Fibroblast of pulmonary artery (primary cell): ENCODE measurements at places on chromosomes 5 and 9.

- DNase-seq, result peak; percentile 58
Observed at GRCh38 chr9:85224729-85225128, 517.0 kb downstream of the AGTPBP1 start.

- DNase-seq, result peak; percentile 49
Observed at GRCh38 chr5:135392256-135392655, 6.8 kb downstream of the MACROH2A1 start.

DNA sequence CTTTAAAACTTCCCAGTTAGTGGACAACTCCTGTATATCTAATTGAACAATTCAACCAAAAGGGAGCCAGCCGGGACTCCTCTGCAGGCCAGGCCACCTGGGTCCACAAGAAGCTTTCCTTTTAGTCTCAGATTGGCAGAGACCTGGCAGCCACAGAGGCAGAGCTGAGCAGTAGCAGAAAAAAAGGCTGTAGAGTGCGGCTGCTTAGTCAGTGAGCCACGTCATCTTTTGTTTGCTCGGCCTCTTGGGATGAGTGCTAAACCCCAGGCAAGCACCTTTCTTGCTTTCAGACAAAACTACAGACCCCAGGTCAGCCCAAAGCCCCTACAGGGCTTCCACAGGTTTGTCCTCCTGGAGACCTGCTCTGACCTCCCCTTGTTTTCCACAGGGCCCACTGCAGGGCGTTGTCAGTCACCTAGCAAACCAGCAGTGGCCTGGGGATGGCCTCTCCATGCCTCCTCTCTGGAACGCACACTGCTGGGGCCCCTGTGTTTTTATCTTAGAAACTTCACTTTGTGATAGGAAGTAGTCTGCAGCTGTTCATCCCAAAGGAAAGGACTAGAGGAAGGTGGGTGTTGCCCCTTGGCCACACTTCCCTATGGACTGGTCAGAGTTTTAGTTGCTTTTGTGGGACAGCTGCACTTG lies 49.9 kb downstream of the SHB start:
- DNase-seq, result peak; percentile 76

DNA sequence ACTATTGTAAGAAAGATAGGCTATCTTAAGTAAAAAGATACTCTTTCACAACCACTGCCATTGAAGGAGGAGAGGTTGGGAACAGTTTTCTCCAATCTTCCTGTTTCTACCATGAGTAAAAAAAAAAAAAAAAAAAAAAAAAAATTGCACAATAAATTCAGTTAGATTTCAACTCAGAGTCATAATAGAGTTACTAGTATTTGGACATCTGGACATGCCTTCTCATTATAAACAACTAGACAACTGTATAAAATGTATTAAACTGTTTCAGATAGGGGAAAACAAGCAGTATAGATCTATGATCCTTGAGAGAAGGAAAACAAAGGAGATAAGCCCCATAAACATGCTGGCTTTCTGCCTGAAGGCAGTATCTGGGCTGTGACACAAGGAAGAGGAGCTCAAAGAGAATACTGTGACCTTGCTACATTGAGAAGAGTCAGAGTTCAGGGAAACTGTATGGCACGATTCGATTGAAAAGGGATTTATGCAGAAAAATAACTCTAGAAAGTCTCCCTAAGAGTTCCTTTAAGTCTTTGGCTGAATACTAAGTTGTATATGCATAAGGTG lies 249.2 kb upstream of the POU5F2 start:
- DNase-seq, result peak; percentile 58

DNA sequence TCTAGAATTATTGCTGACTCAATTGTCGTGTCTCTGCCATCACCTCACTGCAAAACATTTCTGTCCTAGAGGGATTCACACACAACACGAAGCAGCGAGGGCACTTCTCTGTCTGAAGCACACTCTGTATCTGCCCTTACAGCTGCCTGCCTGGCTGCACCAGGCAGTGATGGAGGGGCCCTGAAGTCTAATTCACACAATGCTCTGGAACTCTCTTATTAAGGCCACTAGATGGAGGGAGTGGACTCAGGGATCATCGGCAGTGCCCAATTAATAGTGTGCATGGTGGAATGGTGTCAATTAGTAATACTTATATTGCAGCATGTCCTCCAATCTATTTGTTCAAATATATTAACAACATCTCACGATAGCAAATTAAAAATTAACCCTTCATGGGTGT lies 157.5 kb upstream of the MAP1B start:
- no peak for DNase-seq

DNA sequence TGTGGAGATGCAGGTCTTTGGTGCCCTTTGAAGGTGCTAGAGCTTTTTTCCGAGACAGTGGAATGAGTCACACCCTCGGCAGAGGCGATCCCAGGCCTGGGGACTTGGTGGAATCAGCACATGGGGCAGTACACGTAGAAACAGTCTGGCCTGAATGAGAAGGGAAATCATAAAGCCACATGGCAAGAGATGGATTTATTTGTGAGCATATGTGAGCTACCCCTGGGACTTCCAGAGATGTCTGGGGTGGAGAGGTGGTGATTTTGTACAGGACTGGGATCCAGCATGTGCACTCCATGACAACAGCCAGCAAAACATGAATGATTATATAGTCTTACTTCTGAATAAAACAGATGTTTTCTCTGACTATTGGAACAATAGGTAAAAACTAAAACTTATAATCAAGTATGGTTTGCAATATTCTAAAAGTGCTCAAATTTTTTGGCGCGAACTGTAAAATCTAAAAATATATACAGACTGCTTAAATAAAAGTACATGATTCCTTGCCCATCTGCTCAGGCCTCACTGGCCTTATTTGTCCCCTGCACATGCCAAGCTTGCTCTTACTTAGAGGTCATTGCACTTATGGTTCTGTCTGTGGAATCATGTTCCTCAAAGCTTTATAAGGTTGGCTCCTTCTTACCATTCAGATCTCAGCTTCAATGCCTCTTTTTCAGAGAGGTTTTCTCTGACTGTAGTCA lies 54.7 kb upstream of the SMARCA2 start:
- no peak for DNase-seq

DNA sequence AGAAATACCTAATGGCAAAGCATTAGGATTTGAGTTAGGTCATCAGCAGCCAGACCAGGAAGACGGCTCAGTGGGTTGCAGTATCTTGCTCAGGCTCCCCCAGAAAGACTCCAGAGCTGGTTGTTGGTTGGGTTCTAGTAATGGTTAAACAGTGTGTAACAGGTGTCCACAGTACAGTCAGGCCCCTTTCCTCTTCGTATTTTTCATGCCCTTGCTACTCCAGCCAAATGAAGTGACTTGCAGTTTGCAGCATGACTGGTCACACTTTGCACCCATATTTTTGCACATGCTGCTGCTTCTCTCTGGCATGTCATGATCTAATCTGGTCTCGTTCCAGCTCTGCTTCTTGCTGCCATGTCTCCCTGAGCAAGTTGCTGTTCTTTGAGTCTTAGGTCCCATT lies 60.6 kb upstream of the TRPC7 start:
- DNase-seq, result no peak

DNA sequence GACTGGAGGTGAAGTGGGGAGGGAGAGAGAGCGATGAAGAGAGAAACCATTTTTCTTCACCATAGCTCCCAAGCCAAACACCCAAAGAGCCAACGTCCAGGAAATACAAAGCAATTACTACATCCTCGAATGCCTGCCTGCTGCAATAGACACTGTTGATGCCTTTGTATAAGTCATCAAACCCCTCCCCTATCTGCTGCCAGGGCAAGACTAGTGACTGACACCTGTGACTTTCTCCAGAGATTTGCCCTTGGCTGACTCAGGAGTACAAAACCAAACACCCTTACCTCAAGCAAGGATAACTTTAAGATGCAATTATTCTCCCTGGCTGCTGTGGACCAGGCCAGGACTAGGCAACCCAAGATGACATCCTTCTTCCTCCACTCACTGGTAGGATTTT lies 81.8 kb upstream of the RASA1 start:
- no peak for DNase-seq

DNA sequence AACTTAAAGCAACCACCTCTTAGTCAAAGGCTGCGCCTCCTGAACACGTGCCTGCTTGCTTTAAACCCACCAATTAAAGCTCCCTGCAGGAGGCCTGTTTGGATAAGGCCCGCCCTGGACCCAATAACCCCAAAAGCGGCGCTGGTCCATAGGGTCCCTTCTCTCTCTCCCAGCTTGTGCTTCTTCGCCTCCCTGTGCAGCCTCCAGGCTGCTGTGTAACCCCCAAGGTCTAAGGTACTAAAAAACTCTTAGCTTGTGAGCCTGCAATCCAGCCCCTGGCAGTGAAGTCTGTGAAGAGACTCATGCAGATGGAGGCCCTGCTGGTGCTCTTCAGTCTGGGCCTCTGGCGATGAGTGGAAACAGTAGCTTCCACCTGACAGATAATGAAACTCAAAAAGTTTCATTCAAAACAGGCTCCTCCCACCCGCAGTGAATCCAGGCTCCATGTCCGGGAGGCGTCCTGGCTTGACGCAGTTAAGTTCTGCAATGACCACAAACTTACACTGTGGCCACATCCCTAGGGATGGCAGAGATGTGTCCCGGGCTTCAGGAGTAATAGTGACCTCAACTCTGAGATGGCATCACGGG lies 97.3 kb downstream of the PRRT1B start:
- DNase-seq, result no peak

DNA sequence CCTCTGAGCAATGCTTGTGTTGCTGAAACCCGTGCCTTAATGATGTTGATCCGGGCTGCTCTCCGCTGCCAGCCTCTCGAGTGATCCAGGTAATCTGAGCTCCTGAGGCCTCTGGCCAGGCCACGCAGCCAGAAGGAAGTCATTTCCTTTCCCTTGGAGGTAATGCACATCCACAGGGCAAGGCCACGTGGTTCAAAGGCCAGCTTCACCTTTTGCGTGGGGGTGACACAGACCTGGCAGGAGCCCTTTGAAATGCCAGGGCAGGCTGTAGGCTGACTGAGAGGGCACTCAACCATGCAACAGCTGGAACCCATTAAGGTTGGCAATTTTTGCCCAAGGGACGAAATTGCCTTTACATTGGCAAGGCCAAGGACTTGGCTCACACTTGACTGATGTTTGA lies 80.4 kb downstream of the LIX1 start:
- DNase-seq, result no peak

DNA sequence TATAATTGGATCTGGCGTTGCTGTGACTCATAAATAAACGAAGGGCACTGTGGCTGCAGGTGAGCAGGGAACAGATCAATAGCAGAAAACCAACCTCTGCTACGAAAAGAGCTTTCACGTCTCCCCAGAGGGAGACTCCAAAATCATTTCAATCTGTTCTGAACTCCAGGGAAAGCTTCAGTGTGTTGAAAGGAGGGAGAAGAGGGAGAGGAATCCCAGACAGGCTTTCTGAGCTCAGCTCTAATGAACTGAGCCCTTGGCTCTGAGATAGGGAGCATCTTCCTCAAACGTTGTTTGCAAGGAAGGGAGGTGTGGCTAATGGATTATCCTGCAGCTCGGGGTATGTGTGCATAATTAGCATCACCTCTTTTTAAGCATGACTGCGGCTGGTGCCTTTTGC lies 288.0 kb upstream of the IRX4 start:
- DNase-seq, result no peak

- DNase-seq, result peak; percentile 89
Observed at GRCh38 chr5:88833371-88834130, 49.4 kb downstream of the MEF2C start.

- DNase-seq, result no peak
Observed at GRCh38 chr9:4207123-4207875, 92.6 kb downstream of the GLIS3 start.

DNA sequence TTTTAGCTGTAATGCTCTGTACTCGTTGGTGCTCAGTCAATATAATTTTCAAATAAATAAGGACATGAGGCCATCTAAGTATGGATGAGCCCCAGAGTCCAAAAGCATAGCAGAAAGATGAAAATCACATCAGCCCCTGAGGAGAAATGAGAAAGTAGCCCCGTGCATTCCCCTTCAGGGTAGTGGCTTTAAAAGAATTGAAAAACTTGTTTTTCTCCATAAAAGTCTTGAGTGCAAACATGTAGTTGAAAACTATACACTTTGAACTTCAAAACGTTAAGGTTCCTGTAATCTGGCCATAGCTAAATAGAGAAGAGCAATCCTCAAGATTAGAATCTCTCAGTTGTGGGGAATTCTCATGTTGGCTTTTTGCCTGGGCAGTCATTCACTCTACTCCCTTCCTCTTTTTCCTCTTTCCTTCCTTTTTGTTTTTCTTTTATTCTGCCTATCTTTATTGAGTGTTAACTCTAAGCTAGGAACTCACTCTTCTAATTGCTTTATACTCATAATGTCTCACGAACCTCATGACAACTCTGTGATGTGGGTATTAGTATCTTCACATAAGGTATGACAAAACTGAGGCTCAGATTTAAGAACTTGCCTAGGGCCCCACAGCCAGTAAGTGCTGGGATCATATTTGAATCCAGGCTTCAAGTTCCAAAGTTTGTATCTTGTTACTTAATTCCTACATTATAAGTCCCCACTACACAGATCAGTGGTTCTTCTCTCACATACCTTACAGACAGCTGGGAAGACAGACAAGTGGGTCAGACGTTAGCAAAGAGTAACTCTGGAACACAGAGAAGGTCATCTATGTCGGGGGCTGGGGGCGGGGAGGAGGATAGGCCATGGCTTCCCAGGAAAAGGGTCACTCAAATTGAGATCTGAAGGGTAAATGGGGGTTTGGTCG lies 46.4 kb upstream of the ABCA1 start:
- DNase-seq, result no peak

GRCh38 chr5:50576265-50576664 lies 90.2 kb upstream of the PARP8 start:
- DNase-seq, result no peak

DNA sequence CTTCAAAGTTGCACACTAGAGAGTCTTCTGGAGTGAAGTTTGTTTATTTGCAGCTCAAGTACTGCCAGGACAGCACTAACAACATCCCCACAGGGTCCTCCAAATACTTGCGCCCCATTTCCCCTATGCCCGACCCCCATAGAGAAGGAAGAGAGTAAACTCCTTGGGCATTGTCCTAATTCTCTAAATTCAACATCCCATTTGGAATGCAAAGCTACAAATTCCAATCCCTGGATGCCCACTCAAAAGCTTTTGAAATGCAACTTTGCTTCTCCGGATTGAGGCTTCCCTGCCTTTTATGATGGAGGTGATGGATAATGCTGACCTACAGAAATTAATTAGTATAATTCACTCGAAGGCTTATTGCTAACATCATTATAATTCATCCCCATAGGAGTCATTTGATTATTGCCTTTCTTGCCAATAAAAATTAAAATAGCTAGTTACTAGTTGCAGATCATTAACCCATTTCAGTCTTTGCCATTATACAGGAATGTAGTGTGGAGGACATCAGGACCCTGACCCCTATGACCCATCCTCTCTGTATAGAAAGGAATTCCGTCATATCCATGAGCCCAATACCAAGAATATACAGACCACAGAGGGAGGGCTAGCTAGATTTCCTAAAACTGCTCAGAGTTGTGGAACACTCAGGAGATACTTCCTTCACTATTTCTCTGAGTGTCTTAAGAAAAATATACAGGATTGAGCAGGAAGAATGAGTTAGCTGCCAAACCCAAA lies 277.6 kb downstream of the ZNF608 start:
- DNase-seq, result no peak

- DNase-seq, result no peak
Observed at GRCh38 chr5:1299961-1300360, 5.1 kb upstream of the TERT start.
